Thoracic aorta (tissue), 2 donors: ENCODE measurements at places on chromosomes 7 and 10.

DNA sequence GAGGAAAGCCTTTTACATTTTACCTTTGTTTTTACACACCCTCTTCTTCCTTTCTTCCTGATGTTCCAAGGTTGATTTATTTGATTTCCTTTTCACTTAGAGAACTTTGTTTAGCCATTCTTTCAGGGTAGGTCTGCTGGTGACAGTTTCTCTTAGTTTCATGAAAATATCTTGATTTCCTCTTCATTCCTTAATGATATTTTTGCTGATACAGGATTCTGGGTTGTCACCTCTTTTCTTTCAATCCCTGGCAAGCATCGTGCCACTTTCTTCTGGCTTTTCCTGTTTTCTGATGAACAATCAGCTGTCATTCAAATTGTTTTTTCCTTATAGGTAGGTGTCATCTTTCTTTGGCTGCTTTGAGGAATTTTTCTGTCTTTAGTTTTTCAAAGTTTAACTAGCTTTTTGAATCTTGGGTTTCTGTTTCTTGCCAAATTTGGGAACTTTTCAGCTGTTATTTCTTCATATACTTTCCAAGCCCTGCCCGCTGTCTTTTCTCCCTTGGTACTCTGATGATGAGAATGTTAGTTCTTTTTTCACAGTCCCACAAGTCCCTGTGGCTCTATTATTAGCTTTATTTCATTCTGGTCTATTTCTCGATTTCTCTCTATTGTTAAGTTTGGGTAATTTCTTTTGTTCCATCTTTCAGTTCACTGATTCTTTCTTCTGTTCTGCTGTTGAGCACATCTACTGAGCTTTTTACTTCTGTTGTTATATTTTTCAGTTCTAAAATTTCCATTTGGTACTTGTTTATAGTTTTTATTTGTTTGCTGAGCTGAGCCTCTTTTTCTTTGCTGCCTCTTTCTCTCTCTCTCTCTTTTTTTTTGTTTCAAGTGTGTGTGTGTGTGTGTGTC lies 102.6 kb downstream of the CCNY start:
- DNase-seq = no peak

DNA sequence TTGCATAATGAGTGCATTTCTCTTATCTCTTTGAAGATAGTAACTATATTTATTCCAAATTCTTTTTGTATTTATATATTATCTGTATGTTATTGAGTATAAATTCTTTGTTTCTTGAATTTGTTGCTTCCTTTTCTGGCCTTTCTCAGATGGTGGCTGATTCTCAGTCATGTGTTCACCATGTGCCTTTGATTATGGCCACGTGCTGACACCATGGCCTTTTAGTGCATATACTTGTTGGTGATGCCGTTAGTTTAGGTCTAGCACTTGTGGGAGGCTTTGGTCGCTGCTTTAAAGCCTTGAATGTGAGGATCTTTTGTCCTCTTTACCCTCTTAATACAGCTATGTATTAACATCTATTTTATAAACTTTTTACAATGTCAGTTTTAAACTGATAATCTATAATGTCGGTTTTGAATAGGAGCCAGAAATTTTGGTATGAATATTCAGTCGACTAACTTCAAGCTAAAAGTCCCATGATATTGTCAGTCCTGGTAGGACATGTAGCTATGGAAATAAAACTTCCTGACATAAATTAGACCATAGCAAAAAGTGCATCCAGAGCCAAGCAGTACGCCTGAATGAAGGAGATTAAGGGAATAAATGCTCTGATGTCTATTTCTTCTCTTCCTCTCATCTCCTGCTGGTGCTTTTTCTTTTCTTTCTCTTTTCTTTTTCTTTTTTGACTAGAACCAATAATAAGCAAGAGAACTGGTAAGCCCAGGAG lies 130.3 kb downstream of the GNAI1 start:
- DNase-seq = no peak

GRCh38 chr10:111599943-111600342 lies 523.1 kb downstream of the ADRA2A start:
- DNase-seq = no peak

DNA sequence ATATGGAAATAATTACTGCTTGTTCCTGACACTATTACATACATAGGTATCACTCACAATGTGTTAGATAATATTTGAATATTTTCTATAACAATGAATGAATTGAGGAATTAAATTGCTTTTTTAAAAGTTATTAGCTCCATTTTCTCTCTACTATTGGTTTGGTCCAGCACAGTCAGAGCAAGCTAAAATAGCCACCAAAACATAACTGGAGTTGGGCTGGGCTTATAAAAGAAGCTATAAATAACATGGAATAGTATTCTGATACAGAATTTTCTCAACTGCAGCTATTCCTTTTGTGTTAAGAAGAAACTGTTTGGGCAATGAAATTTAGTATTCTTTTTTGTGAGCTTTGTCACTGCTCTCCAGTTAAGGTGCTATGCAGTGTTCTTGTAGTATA lies 142.6 kb upstream of the LRRN3 start:
- DNase-seq = no peak

DNA sequence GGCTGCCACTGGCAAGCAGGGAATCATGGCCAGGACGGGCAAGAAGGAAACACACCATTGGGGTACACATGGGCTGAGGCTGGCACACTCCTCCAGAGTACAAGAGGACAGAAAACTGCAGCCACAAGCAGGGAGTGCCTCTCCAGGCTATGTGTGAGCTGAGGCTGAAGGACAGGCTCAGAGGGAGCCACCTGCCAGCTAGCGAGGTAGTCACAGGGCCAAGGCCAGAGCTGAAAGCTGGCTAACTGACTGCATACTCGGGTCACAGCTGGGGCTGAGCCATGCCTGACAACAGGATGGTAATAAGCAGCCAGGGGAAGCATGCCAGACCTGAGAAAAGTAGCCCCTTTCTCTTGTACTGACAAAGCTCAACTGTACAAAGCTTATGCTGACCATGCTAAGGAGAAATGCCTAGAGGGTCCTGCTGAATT lies 52.0 kb downstream of the KIF5B start:
- no peak for DNase-seq

DNA sequence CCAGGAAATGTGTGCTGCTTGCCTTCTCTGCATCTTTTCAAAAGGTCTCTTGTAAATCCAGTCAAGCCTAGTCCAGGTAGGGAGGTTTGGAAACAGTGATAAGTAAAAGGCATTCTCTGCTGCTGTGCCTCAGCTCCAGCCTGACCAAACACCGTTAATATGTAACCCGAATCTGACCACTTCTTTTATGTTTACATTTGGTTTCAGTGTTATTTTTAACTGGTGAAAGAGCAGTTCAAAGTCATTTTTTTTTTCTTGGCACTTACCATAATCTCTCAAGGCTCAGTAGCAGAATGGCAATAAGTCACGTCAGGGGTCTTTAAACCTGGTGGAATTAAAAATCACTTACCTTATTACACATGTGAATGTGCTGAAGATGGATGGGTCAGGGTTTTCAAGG lies 216.8 kb downstream of the PTEN start:
- DNase-seq = no peak

DNA sequence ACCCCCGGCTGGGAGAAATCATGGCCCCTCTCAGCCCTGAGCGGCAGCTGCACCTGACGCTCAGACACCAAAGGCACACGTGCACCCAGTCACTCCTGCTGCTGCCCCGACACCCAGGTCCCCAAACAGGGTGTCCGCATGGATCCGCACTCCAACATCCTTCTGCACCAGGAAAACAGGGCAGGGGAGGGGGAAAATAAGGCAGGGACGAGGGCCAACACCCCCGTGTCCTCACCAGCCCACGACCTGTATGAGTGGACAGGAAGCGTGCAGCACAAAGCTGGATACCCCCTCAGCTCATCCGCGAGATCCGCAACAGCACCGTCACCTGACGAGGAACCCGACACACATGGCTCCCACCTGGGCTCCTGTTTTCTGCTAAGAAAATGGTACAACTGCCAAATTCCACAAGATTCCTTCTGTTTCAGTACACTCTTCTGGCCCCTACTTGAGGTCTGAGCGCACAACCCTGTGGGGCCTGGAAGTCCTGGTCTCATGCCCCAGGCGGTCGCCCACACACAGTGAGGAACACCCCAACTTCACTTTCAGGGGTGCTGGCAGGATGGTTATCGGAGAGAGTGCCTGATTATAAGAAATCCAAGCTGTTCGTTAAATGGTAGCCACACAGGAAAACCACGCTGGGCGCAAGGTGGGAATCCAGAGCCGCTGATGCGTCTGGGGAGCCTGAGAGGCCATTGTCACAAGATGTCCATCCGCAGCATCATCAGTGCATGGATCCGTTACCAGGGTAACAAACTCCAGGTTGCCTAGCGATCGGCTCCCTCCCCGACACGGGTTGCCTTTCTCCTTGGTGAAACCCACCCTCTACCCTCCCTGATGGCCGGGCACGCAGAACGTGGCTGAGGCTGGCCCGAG lies 63.6 kb downstream of the ZRANB1 start:
- no peak for DNase-seq
